Neural crest cell (in vitro differentiated cells): ENCODE measurements at places on chromosomes 13 and 19. TPM values are rescaled to one million over a fixed set of nuclear protein-coding genes. Genes with fewer than 3 reads are reported as not detected.

DNA sequence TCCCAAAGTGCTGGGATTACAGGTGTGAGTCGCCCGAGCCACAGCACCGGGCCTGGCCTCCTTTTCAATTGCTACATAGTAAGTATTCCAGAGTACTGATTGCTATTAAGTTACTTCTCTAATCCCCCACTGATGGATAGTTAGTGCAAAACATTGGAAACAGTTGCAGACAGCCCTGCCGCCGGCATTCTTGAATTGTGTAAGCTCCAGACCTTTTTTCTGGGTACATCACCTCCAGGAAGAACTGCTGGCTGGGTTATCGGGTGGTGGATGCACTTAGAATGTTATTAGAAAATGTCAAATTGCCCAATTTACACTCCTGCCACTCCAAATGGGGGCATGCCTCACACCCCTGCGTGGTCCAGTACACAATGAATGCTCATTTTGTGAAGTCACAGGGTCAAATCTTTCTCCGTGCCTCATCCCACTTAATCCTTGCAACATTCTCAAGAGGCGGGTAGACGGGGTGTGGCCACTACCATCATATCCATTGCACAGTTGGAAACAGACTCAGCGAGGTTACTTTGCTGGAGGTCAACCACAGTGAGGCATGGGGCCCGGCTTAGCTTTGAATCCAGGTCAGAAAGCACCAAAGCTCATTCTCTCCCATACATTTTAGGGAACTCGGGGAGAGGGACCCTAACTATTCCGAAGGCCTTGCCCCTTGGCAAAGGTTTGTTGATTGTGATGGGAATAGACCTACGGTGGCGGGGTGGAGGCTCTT is 1.0 kb upstream of the KDM4B start:
- H3K4me3 ChIP-seq = peak overlapping the region; percentile 89
- peaks cover 17% of the 10 kb centered on the region for H3K36me3 ChIP-seq
- no peak overlapping the region for H3K27ac ChIP-seq
- peaks cover 13% of the 10 kb centered on the region for H3K27me3 ChIP-seq
- no peak for DNase-seq

DNA sequence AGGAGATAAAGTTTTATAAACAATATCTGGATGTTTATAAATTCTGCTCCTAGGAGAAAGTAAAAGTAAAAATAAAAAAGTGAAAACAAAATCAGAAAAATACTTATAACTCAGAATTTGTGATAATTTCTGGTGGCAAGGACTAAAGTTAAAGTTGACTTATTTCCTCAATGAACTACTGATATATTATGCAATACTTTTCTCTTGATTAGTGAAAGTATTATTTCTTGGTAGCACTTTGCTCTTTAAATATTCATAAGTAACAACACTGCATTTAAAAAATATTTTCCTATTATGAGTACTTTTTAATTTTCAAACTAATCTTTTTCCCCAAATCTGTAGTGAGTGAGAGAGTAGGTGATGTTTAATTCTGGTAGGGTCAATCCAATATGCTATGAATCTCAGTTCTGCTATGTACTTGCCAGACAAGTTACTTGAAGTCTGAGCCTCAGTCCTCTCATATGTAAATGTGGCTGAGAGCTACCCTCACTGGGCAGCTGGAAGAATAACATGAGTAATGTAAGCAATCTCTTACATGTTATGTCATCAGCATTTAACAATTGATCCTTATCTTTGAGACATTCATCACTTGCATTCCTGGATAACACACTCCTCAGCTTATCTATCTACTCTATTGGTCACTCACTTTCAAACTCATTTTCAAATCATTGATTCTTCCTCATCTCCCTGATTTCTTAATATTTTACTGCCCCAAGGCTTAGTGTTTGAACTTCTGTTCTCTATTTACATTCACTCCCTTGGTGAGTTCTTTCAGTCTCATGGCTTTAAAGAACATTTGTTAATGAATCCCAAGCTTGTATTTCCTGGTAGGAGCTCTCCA is 239.0 kb downstream of the RGCC start:
- H3K27me3 ChIP-seq = no peaks in the 10 kb centered on the region
- no peak for DNase-seq
- H3K4me3 ChIP-seq = no peak overlapping the region
- peaks cover 14% of the 10 kb centered on the region for H3K4me1 ChIP-seq
- H3K36me3 ChIP-seq = peaks cover 8% of the 10 kb centered on the region

DNA sequence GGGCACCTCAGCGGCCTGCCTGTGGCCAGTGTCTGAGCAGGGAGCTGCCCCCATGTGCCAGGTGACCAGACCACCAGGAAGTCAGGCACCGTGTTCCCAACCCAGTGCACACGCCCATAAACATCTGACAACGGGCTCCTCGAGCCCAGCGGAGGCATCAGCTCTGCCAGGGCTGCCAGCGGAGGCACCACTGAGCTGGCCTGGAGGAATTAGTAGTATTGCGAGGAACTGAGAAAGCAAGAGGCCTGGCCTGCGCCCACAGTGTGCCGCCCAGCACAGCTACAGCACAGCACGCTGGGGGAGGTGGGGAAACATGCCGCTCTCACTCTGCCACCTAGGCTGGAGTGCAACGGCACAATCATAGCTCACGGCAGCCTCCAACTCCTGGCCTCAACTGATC is 44.6 kb downstream of the ANKRD27 start:
- no peaks in the 10 kb centered on the region for H3K36me3 ChIP-seq
- H3K27ac ChIP-seq = no peak overlapping the region
- H3K4me1 ChIP-seq = no peaks in the 10 kb centered on the region
- no peaks in the 10 kb centered on the region for H3K27me3 ChIP-seq
- no peak for DNase-seq
- H3K4me3 ChIP-seq = no peak overlapping the region

- H3K4me3 ChIP-seq = peak within 1 kb of the TSS; percentile 99
- peaks cover 41% of the 10 kb centered on the region for H3K4me1 ChIP-seq
- peak; percentile 94 for DNase-seq
- H3K27ac ChIP-seq = peak within 1 kb of the TSS; percentile 99
Observed at GRCh38 chr19:45423589-45424190, at the start of gene ERCC1. ERCC1 (minus strand) TSS chr19:45423917; CDS start chr19:45423374, 543 bp downstream.

DNA sequence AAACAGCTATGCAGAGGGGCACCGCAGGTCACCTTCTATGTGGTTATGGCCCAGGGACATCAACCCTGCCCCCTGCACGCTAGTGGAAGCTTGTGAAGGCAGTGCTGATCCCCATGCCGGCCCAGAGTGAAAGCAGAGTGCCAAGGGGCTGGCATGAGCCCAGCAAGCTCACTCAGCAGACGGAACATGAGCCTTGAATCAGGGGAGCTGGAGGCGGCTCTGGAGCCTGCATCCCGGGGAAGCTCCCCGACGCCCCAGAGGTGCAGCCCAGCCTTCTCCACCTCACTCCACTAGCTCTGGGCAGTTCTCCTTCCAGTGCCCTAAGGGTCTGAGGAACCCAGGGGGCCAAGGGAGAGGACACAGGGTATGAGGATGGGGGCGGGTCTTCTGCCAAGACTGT is 19.0 kb upstream of the ISYNA1 start:
- H3K4me1 ChIP-seq = peaks cover 13% of the 10 kb centered on the region
- no peak overlapping the region for H3K4me3 ChIP-seq
- no peak for DNase-seq
- no peak overlapping the region for H3K27ac ChIP-seq
- no peaks in the 10 kb centered on the region for H3K27me3 ChIP-seq

DNA sequence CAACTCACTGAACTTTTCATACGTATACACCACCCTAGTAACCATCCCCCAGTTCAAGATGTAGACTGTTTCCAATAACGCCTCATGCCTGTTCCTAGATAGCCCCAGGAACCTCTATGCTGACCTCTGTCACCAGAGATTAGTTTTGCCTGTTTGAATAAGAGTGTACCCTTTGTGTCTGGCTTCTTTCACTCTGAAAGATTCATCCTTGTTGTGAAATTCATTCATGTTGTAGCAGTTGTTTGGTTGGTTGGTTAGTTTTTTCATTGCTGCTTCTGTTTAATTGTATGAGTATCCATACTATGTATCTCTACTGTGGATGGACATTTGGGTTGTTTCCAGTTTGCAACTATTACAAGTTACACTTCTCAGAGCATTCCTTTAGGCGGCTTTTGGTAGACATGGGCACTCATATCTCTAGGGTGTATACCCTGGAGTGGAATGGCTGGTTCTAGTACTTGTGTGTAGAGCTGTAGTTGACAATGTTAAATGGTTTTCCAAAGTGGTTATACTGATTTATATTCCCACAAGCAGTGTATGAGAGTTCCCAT is 1.6 kb downstream of the RNASEH2B start:
- no peak overlapping the region for H3K27ac ChIP-seq
- H3K27me3 ChIP-seq = no peaks in the 10 kb centered on the region
- H3K4me1 ChIP-seq = peaks cover 24% of the 10 kb centered on the region
- H3K4me3 ChIP-seq = peak overlapping the region; percentile 89

GRCh38 chr19:38213911-38214625 is 10.0 kb downstream of the DPF1 start:
- peaks cover 6% of the 10 kb centered on the region for H3K36me3 ChIP-seq
- DNase-seq = no peak
- peaks cover 13% of the 10 kb centered on the region for H3K27me3 ChIP-seq
- peaks cover 29% of the 10 kb centered on the region for H3K4me1 ChIP-seq
- peak overlapping the region; percentile 70 for H3K4me3 ChIP-seq

DNA sequence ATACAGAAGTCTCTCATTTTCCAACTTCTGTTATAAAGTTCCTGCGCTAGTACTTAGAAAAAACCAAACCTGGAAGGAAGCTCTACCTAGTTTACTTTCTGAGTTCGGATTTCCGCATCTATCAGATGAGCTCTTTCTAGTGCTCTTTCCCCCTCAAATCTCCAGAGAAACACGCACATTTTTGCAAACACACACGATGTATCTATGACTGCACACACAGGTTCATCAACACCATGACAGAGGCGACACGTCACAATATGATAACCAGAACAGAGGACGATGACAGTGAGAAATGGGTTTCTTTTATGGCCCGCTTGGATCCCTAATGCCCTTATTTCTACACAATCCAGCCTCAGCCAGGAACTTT is 629 bp upstream of the LRRC63 start:
- peaks cover 4% of the 10 kb centered on the region for H3K27me3 ChIP-seq
- H3K36me3 ChIP-seq = peaks cover under 1% of the 10 kb centered on the region
- peak overlapping the region; percentile 85 for H3K4me3 ChIP-seq
- DNase-seq = no peak
- H3K27ac ChIP-seq = peak overlapping the region; percentile 9

GRCh38 chr13:110217085-110217484 is 89.9 kb downstream of the COL4A1 start:
- H3K27me3 ChIP-seq = no peaks in the 10 kb centered on the region
- no peak for DNase-seq
- H3K4me3 ChIP-seq = no peak overlapping the region
- no peaks in the 10 kb centered on the region for H3K36me3 ChIP-seq
- H3K4me1 ChIP-seq = peaks cover 26% of the 10 kb centered on the region

GRCh38 chr13:68808456-68808855 is 1299.2 kb upstream of the ATXN8OS start:
- no peaks in the 10 kb centered on the region for H3K36me3 ChIP-seq
- H3K4me3 ChIP-seq = no peak overlapping the region
- DNase-seq = no peak
- no peaks in the 10 kb centered on the region for H3K27me3 ChIP-seq

DNA sequence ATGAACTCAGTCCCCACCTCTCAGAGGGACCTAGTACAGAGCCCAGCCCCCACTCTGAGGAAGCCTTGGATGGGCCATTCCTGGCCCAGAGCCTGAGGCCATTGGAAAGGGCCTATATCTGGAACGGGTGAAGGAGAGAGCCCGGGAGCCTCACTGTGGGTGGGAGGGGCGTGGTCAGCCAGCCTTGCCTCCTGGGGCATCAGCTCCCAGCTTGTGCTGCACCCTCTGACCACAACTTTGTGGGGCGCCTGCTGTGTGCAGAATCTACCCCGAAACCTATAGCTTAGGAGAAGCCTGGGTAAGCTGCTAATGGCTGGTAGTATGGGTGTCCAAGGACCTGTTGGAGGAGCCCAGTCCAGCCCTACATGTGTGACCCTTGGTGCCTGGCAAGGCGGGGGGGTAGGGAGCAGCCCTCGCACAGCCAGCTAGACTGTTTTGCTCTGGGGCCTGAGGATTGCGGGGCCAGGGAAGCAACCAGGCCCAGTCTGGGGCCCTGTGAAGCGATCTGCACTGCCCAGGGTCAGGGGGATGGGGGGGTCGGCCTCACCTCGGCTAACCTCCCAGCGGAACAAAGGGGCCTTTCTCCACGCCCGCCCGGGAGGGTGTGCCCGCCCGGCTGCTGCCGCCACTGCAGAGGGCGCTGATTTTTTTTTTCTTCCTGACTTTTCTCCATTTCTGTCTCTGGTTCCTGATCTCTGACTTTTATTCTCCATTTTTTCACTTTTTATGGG is 42.3 kb downstream of the LYL1 start:
- H3K27me3 ChIP-seq = peaks cover 100% of the 10 kb centered on the region
- DNase-seq = peak; percentile 28
- no peaks in the 10 kb centered on the region for H3K36me3 ChIP-seq
- H3K4me3 ChIP-seq = no peak overlapping the region
- peaks cover 10% of the 10 kb centered on the region for H3K4me1 ChIP-seq

- peaks cover 20% of the 10 kb centered on the region for H3K4me1 ChIP-seq
- H3K27ac ChIP-seq = no peak overlapping the region
- no peak overlapping the region for H3K4me3 ChIP-seq
- no peaks in the 10 kb centered on the region for H3K36me3 ChIP-seq
- DNase-seq = no peak
- H3K27me3 ChIP-seq = no peaks in the 10 kb centered on the region
Observed at GRCh38 chr13:40609972-40610726, 56.3 kb downstream of the FOXO1 start.

DNA sequence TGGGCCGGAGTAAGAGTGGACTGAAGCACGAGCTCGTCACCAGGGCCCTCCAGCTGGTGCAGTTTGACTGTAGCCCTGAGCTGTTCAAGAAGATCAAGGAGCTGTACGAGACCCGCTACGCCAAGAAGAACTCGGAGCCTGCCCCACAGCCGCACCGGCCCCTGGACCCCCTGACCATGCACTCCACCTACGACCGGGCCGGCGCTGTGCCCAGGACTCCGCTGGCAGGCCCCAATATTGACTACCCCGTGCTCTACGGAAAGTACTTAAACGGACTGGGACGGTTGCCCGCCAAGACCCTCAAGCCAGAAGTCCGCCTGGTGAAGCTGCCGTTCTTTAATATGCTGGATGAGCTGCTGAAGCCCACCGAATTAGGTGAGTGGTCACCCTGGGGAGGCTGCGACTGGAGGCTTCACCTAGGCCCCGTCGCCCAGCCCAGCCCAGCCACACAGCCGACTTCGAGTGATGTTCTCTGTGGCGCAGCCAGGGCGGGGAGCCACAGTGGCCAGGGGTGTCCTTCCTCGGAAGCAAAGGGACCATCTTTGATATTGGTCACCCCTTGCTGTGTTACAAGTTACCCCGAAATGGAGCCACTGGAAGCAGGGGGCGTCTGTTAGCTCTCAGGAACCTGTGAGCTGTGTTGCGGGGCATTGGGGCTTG is 5.6 kb downstream of the PIAS4 start:
- H3K27ac ChIP-seq = no peak overlapping the region

ITGBL1 gene
- not detected in 2 replicates for total RNA-seq

PPP1R13L gene
- 6.4 and 8.2 TPM in 2 replicates for total RNA-seq

SERPINE3 gene
- total RNA-seq = not detected in 2 replicates

VSTM2B gene
- total RNA-seq = 0.21 TPM in 1 of 2 replicates, not detected in the other

TMEM150B gene
- total RNA-seq = not detected in 2 replicates

ACP5 gene
- 1.2 and 2.5 TPM in 2 replicates for total RNA-seq

GNG14 gene
- not detected in 2 replicates for total RNA-seq
